ENCODE measurements at places on chromosomes 4 and X.
A peak's percentile ranks its signal among the peaks of the same experiment; 100 is the strongest.

GRCh38 chr4:73727685-73728084, 12.7 kb upstream of the CXCL8 start:
- no peak for DNase-seq

GRCh38 chr4:128793859-128794672, 15.4 kb upstream of the JADE1 start:
- no peak for DNase-seq

GRCh38 chrX:39677978-39678791, 419.6 kb downstream of the BCOR start:
- DNase-seq, result no peak

GRCh38 chr4:125459531-125459930, 144.8 kb downstream of the FAT4 start:
- DNase-seq, result no peak

DNA sequence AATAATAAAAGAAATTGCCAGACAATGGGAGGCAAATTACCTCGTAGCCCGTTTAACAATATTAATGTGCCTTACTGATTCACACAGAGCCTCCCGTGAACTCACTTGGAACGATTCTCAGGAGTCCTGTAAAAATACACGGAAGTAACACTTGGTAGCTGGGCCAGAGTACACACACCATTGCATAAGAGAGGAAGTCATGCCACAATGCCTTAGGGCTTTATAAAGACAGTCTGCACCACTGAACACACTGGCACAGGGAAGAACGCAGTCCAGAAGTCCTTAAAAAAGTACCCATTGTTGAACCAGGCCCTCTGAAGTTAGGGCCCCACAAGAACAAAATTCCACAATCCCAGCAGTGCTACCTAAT, 15.1 kb downstream of the SLC2A9 start:
- DNase-seq, result peak; percentile 68

- no peak for DNase-seq
Measured at GRCh38 chr4:47415719-47416118, 47.8 kb downstream of the COMMD8 start.

DNA sequence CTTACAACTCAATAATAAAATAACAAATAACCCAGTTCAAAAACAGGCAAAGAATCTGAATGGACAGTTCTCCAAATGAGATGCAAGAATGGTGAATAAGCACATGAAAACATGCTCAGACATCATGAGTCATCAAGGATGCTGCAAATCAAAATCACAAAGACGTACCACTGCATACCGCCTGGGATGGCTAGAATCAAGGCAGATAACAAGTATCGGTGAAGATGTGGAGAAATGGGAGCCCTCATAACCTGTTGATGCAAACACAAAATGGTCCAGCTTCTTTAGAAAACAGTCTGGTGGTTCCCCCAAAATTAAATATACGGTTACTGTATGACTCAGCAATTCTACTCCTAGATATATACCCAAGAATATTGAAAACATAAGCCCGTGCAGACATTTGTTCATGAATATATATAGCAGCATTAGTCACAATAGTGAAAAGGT, 32.5 kb downstream of the AKAP4 start:
- DNase-seq, result peak; percentile 41

- DNase-seq, result peak; percentile 9
Measured at GRCh38 chrX:150536455-150537116, 31.8 kb upstream of the MTM1 start.

DNA sequence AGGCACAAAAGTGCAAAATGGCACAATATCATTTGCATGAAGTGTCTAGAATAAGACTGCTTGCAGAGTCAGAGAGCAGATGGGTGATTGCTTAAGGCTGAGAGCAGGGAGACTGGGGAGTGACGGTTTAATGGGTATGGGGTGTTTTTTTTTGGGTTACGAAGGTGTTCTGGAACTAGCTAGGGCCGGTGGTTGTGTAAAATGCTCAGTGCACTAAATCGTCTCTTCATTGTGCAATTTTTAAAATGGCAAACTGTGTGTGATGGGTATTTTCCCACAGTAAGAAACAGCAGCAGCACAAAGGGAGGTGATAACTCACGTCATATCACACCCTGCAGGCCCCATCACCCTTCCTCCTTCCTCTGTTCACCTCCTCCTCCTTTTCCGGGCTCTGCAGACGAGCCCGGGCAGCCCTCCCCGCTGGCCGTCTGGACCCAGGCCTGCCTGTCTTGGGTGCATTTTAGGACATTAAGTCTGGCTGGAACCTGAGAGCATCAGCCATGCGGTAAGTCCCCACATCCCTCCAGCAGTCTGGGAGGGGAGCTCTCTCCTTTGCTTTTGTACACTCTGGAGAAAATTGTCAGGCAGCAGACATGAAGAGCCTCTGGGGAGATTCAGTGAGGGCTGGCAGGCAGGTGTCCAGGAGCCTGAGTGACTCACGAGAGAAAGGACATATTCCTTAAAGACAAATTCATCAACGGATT, 42.7 kb downstream of the ASMT start:
- peak; percentile 73 for DNase-seq

GRCh38 chr4:26034849-26035248, 120.8 kb downstream of the SMIM20 start:
- no peak for DNase-seq

- no peak for DNase-seq
Measured at GRCh38 chr4:69089388-69089787, 6.9 kb upstream of the UGT2B7 start.

DNA sequence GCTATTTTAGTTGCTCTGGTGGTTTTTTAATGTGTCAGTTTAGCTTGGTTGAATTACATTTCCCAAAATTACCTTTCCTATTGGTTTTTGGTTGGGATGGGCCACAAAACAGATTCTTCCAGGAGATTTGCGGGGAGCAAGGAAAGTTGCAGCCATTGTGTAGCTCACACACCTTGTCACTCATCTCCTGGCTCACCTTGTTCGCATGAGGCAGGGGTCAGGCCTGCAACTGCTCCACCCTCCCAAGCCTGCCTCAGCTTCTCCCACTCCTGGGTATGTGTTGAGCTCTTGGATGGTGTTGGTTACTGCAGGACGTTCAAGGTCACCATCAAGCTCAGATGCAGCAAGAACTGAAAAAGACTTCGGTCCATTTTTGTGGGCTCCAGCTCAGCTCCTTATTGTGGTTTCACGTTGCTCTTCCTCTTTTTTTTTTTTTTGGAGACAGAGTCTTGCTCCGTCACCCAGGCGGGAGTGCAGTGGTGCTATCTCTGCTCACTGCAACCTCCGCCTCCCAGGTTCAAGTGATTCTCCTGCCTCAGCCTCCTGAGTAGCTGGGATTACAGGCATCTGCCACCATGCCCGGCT, 95.6 kb upstream of the METTL14 start:
- no peak for DNase-seq

DNA sequence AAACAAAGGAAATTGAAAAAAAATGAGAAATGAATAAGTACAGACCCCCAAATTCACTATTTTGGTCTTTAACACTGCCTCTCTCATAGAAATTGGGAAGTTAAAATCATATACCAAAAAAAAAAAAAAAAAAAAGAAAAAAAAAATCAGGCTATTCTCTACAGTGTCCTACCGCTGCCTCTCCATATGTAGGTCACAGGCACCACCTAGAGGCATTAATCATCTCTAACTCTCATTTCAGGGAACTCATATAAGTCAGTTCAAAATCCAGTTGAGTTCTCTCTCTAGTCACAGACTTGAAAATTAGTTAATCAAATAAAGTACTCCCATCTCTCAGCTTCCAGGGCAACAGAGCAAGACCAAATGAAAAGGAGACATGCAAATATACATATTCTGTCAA, 47.9 kb downstream of the COX18 start:
- DNase-seq, result peak; percentile 49
